Left ventricle myocardium inferior (tissue), 1 donor: ENCODE measurements at places on chromosomes 2 and 18. TPM values are rescaled to one million over a fixed set of nuclear protein-coding genes. Genes with fewer than 3 reads are reported as not detected.

Gene EVX2
- not detected for total RNA-seq

Gene CHRNA1
- total RNA-seq: 0.33 TPM

- DNase-seq: no peak
- no peak overlapping the region for H3K27ac ChIP-seq
- no peak overlapping the region for H3K4me3 ChIP-seq
- H3K36me3 ChIP-seq: no peaks in the 10 kb centered on the region
- no peaks in the 10 kb centered on the region for H3K27me3 ChIP-seq
Measured at GRCh38 chr2:146523196-146523595, 1321.6 kb upstream of the ACVR2A start.

DNA sequence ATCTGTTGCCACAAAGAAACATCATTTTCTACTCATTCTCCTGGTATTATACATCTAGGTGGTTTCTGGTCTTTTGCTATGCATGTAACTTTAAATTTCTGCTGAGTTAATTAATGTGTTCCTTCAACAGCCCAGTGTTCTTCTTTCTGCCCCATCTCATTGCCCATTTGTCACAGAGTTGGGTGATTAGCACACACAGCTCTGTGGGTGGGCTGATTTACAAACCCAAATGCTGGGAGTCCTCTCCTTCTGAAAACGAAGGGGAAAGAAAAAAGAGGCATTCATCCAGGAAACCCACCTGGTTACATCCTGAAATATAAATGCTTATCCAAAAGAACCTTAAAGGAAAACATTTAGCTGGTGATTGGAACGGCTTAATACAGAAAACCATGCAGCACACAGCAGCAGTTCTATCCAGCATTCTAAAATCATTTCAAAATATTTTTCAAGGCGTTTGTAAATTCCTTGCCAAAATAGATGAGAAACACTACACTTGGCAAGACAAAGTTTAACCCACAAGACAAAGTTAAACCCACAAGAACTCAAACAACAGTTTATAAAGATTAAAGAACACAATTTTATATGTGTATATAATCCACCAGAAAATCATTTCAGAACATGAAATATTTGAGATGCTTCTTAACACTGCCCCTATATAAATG lies 177.9 kb downstream of the ANTXR1 start:
- peaks cover 8% of the 10 kb centered on the region for H3K36me3 ChIP-seq
- H3K27me3 ChIP-seq: no peaks in the 10 kb centered on the region
- H3K4me1 ChIP-seq: peaks cover 6% of the 10 kb centered on the region
- no peak overlapping the region for H3K4me3 ChIP-seq
